ENCODE measurements at places on chromosomes 12 and 14.

DNA sequence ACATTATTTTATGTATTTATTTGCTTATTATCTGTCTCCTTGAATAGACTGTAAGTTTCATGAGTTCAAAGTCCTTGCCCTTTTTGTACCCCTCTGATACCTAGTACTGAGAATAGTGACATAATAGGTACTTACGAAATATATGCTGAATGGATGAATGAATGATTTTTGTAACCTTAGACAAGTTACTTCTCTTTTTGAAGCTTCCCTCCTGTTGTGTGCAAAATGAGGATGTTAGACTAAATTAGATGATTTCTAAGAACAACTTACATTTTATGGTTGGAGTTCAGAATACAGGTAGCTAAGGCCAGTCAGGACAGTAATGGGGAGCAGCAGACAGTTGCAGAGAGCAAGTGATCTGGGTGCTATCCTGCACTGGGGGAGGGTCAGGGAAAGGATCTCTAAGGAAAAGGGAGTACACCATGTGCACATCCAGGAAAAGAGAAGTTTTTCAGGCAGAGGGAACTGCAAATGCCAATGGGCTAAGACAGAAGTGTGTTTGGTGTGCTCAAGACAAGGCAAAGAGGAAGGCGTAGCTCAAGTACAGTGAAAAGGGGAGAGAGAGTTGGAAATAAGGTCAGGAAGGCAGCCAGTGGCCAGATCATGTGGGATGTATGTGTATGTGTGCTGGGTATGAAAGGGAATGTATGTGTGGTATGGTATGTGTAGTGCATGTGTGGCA lies 59.4 kb upstream of the AMIGO2 start:
- DNase-seq = no peak

- DNase-seq = no peak
Measured at GRCh38 chr12:108335349-108336119, 3.6 kb downstream of the CMKLR1 start.

GRCh38 chr12:8609061-8609570 lies 3.5 kb downstream of the AICDA start:
- DNase-seq = no peak

DNA sequence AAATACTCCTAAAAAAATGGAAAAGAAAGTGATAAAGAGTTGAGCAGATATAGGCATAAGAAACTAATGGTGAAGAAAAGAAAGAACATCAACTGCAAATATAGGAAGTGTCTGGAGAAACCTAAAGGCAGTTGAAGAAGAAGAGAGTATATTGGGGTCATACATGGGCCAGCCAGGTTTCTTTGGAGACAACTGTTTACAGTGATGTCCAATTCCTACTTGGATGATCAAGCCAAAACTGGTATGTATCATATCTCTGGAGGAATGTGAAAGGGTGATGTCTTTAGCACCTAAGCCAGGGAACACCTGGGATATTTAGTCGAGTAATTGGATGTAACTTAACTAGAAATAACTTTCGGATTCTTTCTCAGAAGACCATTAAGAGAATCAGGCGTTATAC lies 129.3 kb upstream of the FLRT2 start:
- DNase-seq = no peak

- DNase-seq = no peak
Measured at GRCh38 chr12:132422381-132423043, 67.4 kb upstream of the FBRSL1 start.

DNA sequence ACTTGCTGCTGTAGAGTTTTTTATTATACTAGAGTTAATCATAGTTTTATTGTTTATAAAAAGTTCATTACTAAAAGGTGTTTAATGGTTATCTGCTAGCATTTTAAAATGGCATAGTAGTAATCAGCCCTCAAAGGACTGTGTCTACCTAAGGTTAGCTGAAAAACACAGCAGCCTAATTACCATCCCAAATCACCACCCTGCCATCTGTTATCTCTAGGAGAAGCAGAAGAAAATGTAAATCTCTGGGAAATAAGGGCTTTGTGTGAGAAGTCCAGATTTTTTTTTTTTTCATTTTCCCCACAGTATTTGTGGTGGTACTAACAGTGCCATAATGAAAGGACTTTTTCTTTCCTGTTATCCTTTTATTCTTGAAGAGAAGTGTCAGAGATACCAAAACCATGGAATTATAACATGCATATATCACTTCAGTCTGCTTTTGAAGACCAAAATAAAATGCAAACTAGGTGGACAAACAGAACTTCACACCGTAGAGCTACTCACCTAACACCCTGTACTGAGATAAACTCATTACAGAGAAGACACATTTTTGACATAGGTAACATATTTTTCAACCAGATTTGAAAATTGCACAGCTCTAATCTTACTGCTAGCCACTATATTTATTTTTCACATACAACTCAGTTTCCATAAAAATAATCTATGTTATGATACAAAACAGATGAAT lies 876.2 kb downstream of the C12orf50 start:
- DNase-seq = no peak

GRCh38 chr12:6316921-6317692 lies 6.6 kb downstream of the PLEKHG6 start:
- no peak for DNase-seq

GRCh38 chr12:15273896-15274295 lies 48.4 kb upstream of the PTPRO start:
- DNase-seq = no peak

- DNase-seq = no peak
Measured at GRCh38 chr12:118033902-118034301, 17.4 kb downstream of the RFC5 start.

DNA sequence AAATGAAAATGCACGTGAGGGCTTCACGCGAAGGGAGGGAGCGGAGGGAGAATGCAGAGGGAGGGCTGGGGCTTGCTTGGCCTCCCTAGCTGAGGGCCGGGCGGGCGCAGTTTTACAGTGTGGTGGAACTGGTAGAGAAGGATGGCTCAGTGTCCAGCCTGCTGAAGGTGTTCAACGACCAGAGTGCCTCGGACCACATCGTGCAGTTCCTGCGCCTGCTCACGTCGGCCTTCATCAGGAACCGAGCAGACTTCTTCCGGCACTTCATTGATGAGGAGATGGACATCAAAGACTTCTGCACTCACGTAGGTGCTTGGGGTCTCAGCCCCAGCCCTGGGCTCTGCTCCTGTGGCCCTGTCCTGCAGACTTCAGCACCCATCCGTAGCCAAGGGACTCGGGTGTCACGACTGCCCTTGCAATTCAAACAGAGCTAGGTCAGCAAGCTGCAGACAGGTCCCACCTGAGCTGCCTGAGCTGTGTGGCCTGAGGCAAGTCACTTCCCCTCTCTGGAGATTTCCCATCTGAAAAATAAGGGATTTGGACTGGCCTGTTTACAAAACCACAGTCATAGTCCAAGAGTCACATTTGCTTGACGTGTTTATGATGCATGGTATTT lies 18.4 kb downstream of the OTUB2 start:
- DNase-seq = no peak

DNA sequence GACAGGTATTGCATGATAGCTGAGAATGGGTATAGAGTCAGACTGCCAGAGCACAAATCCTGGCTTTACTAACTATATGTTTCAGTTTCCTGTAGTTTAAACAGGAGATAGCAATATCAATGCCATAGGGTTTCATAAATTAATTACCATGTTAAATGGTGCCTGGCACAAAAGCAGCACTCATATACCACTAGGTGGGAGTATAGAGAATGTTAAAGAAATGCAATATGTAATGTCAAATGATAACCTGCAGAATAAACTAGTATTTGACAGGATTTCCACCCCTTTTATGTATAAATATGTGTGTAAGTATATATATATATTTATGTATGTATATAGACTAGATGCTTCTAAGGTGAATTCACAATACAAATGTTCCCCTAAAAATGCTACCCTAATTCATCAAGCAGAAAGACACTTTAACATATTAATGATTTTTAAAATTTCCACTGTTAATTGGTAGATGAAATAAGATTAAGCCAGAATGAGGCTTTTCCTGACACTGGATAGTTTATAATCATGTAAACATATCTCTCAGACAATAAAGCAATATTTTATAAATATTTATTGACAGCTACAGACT lies 8.6 kb downstream of the WDR89 start:
- DNase-seq = no peak

DNA sequence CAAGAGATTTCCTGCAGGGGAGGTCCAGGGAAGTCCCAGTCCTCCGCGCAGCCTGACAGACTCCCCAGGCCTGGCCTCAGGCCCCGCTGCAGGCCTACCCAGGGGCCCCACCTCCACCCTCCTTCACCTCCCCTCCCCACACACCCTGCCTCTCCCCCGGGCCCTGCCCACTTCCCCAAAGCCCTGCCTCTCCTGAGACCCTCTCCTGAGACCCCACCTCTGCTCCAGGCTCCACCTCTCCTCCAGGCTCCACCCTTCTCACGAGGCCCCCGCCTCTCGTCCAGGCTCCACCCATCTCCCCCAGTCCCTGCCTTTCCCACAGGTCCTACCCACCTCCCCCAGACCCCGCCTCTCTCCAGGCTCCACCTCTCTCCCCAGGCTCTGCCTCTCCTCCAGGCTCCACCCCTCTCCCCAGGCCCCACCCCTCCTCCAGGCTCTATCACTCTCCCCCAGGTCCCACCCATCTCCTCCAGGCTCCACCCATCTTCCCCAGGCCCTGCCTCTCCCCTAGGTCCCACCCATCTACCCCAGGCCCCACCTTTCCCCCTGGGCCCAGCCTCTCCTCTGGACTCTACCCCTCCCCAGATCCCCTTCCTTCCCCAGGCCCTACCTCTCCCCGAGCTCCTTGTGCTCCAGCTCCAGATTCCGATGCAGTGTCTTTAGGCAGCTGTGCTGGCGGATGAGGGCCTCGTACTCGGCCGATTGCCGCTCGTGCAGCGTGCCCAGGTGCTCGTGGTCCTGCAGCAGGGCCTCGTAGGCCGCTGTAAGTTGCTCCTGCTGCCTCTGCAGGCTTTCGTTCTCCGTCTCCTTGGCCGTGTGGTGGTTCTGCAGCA lies 58.8 kb upstream of the GPR68 start:
- no peak for DNase-seq

GRCh38 chr12:48796976-48797375 lies 8.1 kb upstream of the ADCY6 start:
- DNase-seq = no peak

GRCh38 chr12:121009741-121010140 lies 6.5 kb downstream of the C12orf43 start:
- peak; percentile 68 for DNase-seq

- DNase-seq = no peak
Measured at GRCh38 chr14:34983148-34983760, 462 bp downstream of the SRP54 start.

DNA sequence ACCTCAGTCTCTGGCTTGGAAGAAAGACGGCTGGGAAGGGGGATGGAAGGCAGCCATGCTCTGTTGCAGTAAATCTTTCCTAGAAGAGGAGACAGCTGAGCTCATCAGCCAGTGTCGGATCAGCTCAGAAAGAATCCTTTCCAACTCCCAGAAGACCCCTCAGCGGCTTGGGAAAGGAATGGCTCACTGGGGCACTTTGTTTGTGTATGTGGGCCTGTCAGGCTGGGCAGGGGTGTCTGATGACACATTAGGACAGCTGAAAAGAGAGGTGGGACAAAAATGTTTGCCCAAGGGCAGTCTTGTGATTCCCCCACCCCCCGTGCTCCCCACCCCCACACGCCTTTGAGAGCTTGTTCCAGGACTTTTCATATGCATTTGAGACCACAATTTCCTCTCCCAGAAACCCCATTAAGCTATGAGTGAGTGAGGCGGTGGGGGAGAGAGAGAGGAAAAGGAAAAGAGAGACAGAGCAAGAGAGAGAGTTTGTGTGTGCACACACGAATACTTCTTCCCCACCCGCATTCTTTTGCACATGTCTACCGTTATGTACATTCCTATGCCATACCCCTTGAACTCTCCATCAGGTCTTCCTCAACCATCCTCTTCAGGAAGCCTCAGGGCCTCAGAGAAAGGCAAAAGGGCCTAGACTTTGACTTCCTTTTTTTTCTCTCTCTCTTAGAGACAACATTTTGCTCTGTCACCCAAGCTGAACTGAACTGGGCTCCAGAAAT lies 198.9 kb downstream of the ZFP36L1 start:
- DNase-seq = no peak

- no peak for DNase-seq
Measured at GRCh38 chr14:23704890-23705289, 68.7 kb downstream of the DHRS2 start.

GRCh38 chr14:64733899-64734298 lies 29.7 kb downstream of the PLEKHG3 start:
- no peak for DNase-seq

GRCh38 chr12:53365245-53365904 lies 14.6 kb upstream of the SP1 start:
- no peak for DNase-seq

GRCh38 chr12:42283739-42284138 lies 42.2 kb downstream of the ZCRB1 start:
- no peak for DNase-seq

- no peak for DNase-seq
Measured at GRCh38 chr12:92007787-92008186, 137.9 kb downstream of the BTG1 start.

DNA sequence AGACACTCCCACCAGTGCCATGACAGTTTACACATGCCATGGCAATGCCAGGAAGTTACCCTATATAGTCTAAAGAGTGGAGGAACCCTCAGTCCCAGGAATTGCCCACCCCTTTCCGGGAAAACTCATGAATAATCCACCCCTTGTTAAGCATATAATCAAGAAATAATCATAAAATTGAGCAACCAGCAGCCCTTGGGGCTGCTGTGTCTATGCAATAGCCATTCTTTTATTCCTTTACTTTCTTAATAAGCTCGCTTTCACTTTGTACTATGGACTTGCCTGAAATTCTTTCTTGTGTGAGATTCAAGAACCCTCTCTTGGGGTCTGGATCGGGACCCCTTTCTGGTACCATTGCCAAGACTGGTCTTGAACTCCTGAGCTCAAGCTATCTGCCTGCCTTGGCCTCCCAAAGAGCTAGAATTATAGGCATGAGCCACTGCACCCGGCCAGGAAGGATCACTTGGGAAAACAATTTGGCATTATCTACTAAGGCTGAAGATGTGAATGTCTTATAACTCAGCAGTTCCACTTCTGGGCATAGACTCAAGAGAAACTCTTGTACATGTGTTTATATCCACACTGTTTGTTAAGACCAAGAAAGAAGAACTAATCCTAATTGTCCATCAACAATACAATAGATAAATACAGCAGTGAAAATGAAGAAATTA lies 35.9 kb upstream of the CEP83 start:
- DNase-seq = no peak

DNA sequence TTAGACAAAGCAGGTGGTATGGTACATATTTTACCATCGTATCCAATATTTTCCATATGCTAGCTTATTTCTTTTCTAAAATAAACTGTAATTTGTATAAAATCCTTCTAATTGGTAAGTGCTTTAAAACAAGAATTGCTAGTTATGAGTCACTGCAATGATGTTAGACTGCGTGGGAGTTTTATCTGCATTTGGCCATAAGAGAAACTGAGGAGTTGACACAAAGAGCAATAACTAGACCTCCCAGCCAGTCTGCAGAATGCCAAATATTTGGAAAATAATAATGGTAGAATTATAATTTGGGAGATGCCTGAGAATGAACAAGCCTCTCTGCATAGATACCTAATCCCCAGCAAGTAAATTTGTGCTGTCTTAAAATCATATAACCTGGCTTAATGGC lies 61.7 kb upstream of the PTPRR start:
- no peak for DNase-seq

- no peak for DNase-seq
Measured at GRCh38 chr14:104926619-104927431, 2.1 kb downstream of the PLD4 start.

- DNase-seq = no peak
Measured at GRCh38 chr14:99079061-99079727, 192.8 kb downstream of the BCL11B start.

GRCh38 chr12:42396473-42397259 lies 70.7 kb downstream of the PPHLN1 start:
- DNase-seq = no peak

All from right lobe of liver (tissue), 6 donors.